ENCODE measurements at places on chromosomes 4 and X.

- DNase-seq, result no peak
Measured at GRCh38 chrX:150842198-150842685, 56.2 kb downstream of the CD99L2 start.

GRCh38 chrX:110407910-110408545 is 49.4 kb downstream of the RTL9 start:
- DNase-seq, result peak; percentile 31

GRCh38 chrX:50769389-50770063 is 44.5 kb downstream of the SHROOM4 start:
- no peak for DNase-seq

DNA sequence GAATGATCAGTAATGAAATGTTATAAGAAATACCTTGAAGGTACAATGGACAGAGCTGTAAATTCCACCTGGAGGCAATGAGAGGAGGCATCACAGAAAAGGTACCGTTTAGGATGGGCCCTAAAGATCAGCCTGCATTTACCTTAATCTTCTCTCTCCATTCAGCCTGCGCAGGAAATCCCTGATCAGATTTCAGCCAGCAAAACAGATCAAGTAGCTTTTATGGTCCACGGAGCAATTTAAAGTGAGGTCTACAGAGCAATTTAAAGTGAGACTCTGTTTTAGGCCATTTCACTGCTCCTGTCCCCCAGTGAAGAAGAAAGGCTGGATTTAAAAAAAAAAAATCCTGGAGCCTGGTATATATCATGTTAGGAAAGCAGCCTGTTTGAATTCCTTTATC is 195.1 kb upstream of the VCX start:
- no peak for DNase-seq

GRCh38 chr4:174107746-174108354 is 175.6 kb downstream of the FBXO8 start:
- DNase-seq, result no peak

- DNase-seq, result no peak
Measured at GRCh38 chr4:78337244-78338020, 214.1 kb upstream of the ANXA3 start.

- DNase-seq, result no peak
Measured at GRCh38 chr4:41452484-41453225, 85.3 kb upstream of the LIMCH1 start.

DNA sequence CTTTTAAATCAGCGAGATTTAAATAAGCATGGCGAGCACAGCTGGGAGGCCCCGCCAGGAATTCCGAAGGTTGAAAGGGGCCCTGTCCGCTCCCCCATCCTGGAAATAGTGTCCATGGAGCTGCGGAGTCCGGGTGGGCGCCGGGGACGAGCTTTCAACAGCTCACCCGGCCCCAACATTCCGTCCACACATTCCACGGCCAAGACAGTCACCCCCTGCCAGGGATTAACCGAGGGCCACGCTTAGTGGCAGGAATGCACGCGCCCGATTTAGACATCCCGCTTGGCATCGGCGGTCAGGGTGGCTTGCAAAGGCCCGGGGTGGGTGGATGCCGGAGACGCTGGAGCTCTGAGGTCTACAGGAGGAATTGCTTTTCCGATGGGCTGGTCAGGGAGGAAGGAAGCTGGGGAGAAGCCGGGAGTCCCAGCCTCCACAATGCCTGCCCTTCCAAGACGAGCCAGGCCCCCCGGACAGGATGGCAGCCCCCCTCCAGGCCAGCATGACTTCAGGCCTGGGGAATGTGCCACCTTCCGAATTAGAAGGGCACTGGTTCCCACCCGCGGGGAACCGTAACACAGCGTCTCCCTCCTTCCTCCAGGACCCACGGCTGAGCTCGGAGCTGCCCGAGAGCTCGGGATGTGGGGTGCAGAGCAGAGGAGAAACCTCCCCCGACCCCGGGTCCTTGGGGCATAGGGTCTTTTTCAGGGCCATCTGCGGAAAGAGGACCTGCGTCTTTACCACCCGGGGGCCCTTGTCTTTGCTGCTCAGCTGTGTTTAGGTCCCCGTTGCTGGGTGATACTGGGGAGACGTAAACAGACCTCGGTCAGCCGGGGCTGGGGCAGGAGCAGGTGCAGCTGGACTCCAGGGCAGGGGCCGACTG is 26.9 kb upstream of the PPP2R3B start:
- no peak for DNase-seq
